CD4-positive, alpha-beta memory T cell (primary cell): ENCODE measurements at places on chromosomes 1 and 21.

DNA sequence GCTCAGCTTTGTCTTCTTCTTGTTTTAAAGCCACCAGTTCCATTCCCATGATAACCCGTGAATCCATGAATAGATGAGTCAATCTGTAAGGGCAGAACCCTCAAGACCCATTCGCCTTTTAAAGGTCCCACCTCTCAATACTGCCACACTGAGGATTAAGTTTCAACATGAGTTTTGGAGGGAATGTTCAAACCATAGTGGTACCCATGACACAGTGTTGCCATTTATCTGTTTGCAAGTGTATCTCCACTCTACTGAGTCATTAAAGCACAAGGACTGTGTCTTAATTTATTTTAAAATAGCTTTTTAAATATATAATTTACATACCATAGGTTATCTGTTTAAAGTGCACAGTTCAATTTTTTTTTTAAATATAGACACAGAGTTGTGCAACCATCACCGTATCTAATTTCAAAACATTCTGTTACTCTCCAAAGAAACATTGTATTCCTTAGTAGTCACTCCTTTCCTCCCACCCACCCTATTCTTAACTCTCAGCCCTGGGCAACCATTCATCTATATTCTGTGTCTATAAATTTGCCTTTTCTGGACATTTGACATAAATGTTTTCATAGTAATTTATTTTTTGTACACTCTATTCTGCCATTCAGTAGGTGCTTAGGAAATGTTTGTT is 4.8 kb upstream of the IL24 start:
- no peak for DNase-seq

DNA sequence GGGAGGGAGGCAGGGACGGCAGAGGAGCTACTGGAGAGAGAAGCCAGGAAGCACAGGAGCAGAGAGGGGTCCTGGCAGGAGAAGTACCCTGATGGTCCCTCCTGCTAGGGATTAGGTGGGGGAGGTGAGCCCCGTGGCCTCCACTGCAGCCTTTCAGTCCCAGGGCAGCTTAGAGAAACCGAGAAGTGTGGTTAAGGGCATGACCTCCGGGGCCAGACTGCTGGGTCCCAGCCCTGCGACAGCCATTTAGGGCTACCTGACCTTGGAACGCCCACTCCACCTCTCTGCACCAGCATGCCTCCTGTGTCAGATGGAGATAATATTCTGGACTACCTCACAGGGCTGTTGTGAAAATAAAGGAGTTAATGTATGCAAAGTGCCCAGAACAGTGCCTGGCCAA is 47.4 kb downstream of the KCNN3 start:
- DNase-seq, result no peak

- peak; percentile 28 for DNase-seq
Measured at GRCh38 chr21:34983680-34984086, 65.4 kb downstream of the RUNX1 start.

GRCh38 chr1:52756020-52756419 is 29.8 kb downstream of the ZYG11B start:
- no peak for DNase-seq

DNA sequence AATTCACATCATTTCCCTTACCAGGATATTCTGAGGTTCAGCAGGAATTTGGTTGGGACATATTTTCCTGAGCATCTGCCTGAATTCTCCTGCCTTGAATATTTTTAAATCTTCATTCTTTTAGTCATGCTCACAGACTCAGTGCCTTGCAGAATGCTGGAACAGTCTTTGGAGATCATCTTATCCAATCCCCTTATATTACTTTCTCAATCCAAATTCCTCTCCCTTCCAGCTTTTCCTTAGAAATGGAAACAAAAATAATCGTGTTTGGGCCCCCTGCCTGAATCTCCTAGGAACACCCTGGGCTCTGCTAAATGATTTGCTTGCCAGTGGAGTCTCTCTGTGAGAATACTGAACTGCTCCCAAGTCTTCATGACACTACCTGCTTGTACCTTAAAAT is 38.4 kb downstream of the LHX8 start:
- no peak for DNase-seq
